EL (cell line): ENCODE measurements at places on chromosomes 16 and 17.

DNA sequence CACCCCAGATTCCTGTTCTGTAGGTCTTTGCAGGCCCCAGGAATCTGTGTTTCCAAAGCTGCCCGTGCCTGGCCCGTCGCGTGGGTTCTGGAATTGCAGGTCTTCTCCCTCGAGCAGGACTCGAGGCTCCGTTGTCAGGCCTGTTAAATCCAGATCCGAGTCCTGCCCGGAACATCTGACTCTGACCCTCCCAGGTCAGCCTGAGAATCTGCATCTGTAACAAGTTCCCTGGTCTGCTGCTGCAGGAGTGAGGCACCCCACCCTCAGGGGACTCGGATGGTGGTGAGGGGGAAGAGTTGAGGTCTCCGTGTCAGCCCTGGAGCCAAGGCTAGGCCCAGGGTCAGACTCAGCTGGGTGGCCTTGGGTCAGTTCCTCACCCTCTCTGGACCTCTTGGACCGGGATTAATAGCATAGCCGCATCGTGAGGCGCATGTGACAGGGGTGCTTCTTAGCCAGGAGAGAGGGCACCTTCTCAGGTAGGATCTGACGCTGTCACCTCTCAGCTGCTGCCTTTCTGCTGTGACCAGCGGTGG lies 8.8 kb downstream of the SPIRE2 start:
- no peak for DNase-seq

DNA sequence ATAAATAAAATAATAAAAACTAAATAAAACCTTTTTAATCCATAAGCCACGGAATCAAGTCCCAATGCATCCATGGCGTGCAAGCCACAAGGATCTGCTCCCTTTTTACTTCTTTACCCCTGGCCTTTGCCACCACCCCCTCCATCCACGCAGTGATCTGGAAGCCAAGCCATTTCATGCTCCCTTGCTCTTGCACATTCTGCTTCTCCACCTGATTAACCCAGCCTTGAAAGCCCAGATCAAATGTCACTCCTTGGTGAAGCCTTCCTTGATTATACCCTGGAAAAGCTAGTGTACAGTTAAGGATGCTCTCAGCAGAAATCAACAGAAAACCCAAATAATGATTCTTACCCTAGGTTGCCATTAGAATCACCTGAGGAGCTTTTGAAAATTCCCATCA lies 9.9 kb downstream of the LRRC3C start:
- DNase-seq = no peak

- no peak for DNase-seq
These were observed 35.3 kb downstream of the RAB11FIP3 start for GRCh38 chr16:460787-461186.

- no peak for DNase-seq
These were observed 117.2 kb upstream of the METRNL start for GRCh38 chr17:82962163-82962720.

DNA sequence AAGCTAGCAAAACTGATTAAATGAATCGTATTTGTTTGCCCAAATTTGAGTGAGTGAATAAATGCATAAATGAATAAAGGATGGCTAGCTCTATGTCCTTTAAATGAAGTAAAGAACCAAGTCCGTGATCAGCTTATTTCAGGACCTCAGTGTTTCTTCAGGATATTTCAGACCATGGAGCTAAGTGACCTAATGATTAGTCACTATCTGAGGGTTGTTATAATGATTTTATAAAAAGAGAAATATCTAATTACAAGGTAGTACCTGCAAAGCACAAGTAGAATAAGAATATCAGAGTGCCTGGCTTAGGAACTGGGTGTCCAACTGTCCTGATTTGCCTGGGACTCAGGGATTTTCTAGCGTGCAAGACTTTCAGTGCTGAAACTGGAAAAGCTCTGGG lies 12.5 kb downstream of the KCNJ2 start:
- no peak for DNase-seq

DNA sequence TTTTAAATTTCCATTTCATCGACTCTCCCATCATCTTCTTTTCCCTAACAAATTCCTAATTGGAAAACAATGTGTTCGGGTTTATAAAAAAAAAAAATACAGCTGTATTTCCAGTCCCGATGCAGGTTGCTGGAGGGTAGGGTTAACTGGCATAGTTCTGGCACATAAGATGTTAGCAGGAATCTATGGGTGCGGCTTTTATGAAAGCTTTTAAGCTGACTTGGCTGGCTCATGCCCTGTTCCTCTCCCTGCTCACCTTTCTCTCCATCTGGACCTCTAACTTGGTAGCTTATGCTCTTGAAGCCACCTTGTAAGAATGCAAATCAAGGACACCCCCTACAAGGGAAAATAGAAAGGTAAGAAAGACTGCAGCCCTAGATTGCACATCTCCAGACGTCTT lies 33.2 kb upstream of the KCNJ2 start:
- no peak for DNase-seq

DNA sequence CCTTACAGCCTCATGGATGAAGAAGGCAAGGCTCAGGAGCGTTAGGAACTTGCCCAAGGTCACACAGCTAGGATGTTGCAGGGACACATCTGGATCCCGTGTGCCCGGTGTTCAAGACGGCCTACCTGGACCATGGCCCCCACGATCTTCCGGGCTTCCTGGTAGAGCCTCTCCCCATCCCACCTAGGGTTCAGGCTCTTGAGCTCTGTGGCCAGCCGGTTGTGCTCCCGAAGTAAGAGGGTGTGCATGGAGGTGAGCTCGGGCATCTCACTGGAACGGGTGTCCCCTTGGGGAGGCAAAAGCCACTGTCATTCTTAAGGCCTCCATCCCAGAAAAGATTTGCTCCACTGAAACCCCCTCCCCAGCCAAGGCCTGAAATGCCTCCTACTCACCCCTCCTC lies 5.3 kb downstream of the MPO start:
- no peak for DNase-seq

GRCh38 chr17:21042458-21043295 lies at the start of gene USP22:
Gene USP22, minus strand, starts transcription at chr17:21043011. Its CDS starts 176 bp downstream, at chr17:21042835.
- DNase-seq = no peak

GRCh38 chr16:88144028-88144511 lies 192.8 kb downstream of the BANP start:
- no peak for DNase-seq

GRCh38 chr16:31181102-31181830 lies 1.3 kb downstream of the FUS start:
- peak; percentile 54 for DNase-seq

GRCh38 chr17:50430821-50431618 lies 5.0 kb downstream of the ACSF2 start:
- DNase-seq = no peak

GRCh38 chr16:57603115-57604024 lies 25.1 kb upstream of the ADGRG1 start:
- DNase-seq = no peak

DNA sequence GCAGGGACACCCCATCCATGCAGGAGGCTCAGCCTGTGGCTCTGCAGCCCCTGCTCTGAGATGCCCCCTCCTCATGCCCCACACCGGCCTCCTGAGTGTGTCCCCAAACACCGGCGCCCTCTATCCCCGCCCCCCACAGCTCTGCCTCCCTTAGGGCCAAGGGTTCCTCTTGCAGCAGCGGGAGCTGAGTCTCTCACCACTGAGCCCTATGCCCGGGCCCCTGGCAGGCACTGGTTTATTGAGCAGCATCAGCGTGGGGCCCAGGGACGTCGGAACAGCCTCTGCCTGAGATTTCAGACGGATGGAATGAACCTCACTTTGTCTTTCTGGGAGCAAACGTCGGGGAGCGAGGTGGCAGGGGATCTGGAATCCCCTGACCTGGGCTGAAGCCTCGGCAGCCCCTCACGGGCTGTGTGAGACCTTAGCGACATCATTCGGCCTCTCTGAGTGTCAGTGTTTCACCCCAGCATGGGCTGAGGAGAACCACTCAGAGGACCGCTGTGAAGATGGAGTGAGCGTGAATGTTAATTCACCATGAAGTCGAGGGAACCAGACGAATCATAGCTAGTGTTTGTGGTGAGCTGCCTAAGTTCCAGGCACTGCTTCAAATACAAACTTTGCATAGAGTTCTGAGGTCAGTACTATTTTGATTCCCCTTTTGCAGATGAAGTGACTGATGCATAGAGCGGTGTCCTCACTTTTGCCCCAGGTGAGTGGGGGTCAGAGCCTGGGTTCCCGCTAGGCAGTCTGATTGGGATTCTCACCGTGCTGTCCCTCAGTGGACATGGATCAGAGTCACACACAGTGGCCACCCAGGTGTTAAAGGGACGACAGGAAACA lies 5.3 kb upstream of the C16orf74 start:
- DNase-seq = no peak

DNA sequence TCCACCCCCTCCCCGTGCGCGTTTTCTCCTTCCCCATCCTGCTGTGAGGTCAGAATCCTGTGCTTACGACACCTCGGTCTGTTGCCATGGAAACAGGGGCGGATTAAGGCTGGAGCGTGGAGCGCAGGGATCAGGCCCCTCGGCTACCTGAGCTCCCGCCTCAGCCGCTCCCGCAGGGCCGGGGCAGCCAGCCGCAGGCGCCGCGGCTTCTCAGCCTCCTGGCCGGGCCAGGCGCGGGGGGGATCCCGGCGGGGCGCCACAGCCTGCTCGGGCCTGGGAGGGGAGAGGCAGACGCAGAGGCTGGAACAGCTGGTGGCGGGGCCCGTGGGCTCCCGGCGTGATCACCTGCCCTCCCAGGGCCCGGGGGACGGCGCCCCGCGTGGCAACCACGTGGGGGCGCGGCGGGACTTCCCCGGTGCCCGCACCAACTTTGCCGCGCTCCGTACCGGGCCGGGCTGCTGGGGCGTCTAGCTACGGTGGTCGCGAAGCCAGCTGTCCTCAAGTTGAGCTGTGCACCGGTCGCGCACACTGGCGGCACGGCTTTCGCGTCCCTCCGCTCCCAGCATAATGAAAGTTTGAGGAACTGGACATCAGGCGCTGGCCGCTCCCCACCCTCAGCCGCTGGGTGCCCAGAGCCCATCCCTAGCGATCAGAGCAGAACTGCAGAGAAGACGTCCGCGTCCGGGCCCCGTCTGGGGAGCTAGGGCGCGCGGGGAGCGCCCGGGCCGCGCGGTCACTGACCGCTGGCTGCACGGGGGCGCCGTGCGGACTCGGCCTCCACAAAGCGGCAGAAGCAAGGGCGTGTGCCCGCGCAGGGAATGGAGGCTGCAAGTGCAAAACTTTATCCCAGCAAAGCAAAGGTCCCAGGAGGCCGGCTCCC lies 1.2 kb downstream of the RTN4RL1 start:
- peak; percentile 44 for DNase-seq

GRCh38 chr17:63716426-63716825 lies 16.5 kb upstream of the LIMD2 start:
- no peak for DNase-seq

DNA sequence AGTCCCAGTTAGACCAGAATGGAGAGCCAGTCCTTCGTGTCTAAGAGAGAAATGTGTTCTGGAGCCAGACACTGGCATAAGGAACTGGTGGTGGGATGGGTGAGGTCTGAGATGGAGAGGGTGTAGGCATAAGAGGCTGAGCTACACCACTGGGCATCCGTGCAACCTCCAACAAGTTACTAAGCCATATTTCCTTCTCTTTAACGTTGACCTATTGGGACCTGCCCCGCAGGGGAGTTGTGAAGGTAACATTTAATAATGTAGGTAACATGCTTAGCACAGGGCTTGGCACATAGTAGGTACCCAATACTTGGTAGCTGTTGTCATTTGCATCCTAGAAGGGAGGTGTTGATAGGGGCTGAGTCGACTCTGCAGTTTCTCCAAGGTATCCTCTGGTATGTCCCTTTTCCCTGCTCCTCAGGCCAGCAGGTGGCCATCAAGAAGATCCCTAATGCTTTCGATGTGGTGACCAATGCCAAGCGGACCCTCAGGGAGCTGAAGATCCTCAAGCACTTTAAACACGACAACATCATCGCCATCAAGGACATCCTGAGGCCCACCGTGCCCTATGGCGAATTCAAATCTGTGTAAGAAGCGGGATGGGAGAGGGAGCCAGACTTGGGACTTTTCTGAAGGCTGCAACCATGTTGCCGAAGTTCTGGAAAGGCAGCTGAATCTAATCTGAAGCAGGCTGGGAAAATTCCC lies 1.2 kb downstream of the MAPK7 start:
- no peak for DNase-seq

GRCh38 chr17:42514279-42514678 lies 21.8 kb upstream of the NAGLU start:
- DNase-seq = no peak

DNA sequence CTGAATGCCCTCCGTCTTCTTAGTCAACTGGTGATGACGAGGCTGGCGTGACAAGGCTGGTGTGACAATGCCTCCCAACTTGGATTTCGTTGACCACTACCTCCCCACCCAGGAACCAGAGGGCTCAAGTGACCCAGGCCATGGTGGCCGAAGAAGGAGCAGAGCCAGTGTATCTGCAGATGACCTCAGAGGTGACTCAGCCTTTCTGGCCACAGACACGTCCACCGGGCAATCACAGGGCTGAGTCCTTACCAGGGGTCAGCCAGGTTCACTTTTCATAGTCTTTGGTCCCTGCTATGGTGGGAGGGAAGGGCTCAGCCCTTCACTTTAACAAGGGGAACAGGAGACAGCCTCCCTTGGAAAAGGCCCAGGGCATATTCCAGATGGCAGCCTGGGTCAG lies 116.3 kb downstream of the MAF start:
- no peak for DNase-seq

DNA sequence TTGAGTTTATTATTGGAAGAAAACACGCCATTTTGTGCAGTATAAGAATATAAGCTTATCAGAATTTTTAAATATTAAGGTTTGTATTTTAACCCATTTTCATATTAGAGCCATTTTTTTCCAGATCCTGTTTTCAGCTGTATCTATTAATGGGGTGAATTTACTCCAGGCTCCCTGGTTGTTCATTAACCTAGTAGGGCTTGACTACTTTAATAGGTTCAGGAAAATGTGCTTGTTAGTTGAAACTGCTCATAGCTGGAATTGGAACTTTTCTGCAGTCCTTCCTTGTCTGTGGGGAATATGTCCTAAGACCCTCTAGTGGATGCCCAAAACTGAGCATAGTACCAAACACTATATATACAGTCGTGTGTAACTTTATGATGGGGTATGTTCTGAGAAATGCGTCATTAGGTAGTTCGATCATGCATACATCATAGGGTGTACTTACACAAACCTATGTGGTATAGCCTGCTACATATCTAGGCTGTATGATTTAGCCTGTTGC lies 28.0 kb downstream of the NFAT5 start:
- DNase-seq = no peak

GRCh38 chr17:59762049-59762823 lies 54.8 kb downstream of the VMP1 start:
- peak; percentile 66 for DNase-seq

GRCh38 chr17:43907998-43908721 lies 824 bp upstream of the MPP2 start:
- DNase-seq = peak; percentile 80

DNA sequence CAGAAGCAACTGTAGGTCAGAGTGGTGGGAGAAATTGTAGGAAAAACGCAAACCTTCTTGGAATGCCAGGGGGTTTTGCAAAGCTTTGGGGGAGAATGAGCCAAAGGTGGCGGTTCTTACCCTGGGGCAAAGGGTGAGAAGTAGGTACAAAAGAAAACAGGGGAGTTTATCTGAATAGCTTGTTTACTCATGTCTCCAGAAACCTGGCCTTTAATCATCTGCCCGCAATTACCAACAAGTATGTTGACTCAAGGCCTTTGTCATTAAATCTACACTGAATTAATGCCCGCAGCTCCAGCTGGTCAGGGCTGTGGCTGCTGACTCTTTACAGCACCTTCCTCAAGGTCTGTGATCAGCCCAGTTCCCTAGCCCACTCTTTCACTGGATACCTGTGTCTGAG lies 320.1 kb downstream of the CBLN1 start:
- no peak for DNase-seq
